Astrocyte (in vitro differentiated cells and primary cell): ENCODE measurements at places on chromosomes 1 and 21.

GRCh38 chr21:32044205-32045180 is 171.7 kb downstream of the HUNK start:
- no peak for DNase-seq

GRCh38 chr1:1079408-1080121 is 5.5 kb upstream of the RNF223 start:
- peak; percentile 80 for DNase-seq

DNA sequence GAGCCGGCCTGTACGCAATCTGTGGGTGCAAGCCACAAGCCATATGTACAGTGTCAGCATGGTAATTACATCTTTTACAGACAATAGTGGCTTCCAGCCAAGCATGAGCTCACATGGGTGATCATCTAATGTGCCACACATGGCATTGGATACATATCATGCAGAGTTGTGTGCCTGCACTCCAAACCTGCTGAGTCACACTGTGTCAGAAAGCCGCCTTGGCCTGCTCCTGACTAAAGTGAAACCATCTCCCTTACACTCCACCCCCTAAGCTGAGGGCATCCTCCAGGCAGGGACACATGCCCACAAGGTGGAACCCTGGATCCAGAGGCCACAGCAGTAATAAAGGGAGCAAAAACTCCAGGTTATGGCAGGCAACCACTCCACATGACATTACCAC is 72.5 kb downstream of the KCNT2 start:
- peak; percentile 32 for DNase-seq

DNA sequence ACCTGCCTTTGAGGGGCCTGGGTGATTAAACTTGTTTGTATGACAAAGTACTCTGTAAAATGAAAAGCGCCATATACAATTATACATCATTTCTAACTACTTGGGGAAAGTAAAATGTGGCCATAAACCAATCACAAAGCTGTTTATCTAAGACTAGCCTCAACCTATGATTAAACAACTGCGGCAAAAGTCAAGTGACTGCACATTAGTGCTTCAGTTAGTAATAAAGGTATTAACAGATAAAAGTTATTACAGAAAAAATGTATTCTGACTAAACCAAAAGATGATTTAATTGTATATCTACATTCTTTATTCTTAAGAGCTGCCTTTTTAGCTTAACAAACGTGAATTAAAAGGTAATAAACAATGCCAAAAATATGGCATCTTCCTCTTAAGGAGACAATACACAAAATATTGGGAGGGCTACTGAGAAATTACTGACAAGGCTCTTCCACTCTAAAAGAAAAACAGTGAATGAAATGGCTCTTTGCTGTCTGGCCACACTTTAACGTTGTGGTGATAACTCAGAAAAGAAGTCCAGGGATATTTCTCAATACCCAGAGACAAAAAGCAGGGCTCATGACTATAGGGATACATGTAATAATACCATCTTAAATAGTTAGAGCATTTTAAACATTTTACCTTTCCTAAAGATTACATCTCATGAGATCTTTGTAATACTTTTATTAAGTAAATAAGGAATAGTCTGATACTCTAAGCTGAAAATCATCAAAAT is 8.6 kb downstream of the ARHGAP29 start:
- DNase-seq = no peak

DNA sequence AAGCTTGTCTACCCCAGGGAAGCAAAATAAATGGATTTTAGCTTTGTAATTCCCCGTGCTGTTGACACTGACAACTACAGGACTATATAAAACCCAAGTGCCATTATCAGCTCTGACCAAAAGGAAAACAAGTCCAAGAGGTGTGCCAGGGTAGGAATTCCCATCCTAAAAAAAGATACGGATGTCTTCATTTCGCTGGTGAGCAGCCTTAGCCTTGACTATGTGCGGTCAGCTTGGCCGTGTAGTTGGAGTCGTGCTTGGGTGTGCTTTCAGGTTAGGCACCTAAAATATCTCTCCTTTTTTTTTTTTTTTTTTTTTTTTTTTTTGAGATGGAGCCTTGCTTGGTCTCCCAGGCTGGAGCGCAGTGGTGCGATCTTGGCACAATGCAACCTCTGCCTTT is 28.9 kb upstream of the ACTN2 start:
- DNase-seq = no peak

GRCh38 chr1:100001462-100001861 is 31.7 kb downstream of the SLC35A3 start:
- DNase-seq = no peak

DNA sequence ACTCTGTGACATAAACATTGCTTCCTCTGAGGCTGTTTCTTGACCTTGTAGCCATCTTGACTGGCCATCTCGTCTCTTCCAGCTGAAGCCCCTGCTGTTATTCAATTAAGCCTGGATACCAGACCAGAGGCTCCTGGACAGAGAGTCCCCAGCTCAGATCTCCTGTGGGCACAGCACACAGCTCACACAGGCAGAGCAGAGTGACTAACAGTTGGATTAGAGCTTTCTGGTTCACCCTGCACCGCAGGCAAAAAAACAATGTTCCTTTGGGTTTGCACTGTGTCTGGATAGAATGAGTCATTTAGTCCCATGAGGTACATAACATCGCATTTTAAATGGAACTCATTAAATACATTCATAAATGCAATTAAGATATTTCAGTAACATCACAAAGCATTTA is 33.4 kb upstream of the USH2A start:
- DNase-seq = peak; percentile 83

- DNase-seq = no peak
Measured at GRCh38 chr1:90705956-90706355, 11.1 kb downstream of the BARHL2 start.

- no peak for DNase-seq
Measured at GRCh38 chr1:7339953-7340352, 431.1 kb upstream of the VAMP3 start.

- DNase-seq = peak; percentile 63
Measured at GRCh38 chr1:16960560-16961296, 19.7 kb downstream of the MFAP2 start.

- DNase-seq = no peak
Measured at GRCh38 chr1:66300972-66301451, 232.9 kb upstream of the SGIP1 start.

DNA sequence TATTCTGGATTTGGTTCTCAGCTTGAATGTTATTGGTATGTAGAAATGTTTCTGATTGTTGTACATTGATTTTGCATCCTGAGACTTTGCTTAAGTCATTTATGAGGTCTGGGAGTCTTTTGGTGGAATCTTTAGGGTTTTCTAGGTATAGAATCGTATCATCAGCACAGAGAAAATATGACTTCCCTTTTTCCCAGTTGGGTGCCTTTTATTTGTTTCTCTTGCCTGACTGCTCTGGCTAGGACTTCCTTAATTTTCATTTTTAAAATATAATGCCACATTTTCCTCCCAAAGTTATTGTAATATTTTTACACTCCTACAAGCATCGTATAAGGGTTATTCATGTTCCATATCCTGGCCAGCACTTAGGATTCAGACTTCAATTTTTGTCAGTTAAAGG is 111.1 kb downstream of the FNBP1L start:
- DNase-seq = no peak

DNA sequence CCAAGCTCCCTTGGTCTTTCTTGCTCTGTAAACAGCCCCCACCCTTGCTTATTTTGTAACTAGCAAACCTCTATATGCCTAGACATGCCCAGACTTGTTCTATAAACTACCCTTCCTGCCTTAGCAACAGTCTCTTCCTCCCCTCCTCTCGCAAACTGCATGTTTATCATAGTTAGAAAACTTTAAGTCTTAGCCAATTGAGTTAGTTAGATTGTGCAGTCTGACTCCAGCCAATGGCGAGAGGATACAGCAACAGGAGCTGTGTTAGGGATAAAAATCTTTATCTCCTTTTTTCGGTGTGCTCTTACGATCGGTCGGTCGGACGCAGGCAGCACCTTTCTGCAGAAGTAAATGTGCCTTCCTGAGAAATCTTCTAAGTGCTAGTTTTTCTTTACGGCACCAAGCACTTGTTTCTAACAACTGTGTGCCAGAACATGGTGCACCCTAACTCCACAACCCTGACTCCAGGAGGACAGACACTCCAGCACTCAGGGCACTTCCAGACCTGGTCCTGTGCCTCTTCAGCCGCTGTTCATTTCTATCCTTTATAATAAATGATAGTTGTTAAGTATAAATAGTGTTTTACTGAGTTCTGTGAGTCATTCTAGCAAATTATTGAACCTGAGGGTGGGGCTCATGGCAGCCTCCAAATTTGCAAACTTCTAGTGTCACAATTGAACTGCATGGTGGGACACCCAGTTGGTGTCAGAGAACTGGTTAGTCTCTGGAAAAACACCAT is 25.7 kb upstream of the GNG4 start:
- no peak for DNase-seq

- no peak for DNase-seq
Measured at GRCh38 chr1:197358959-197359358, 90.9 kb downstream of the CRB1 start.
